ENCODE measurements at places on chromosomes 4 and X.
A peak's percentile ranks its signal among the peaks of the same experiment; 100 is the strongest.

- peaks cover 31% of the 10 kb centered on the region for H3K4me1 ChIP-seq
- no peak for DNase-seq
- H3K36me3 ChIP-seq = peaks cover 17% of the 10 kb centered on the region
- H3K27ac ChIP-seq = peak overlapping the region; percentile 88
- H3K27me3 ChIP-seq = peaks cover 7% of the 10 kb centered on the region
- H3K4me3 ChIP-seq = peak overlapping the region; percentile 29
These were observed 17.1 kb downstream of the GAK start for GRCh38 chr4:915041-915474.

GRCh38 chr4:147789596-147789995 is 57.7 kb downstream of the ARHGAP10 start:
- H3K4me3 ChIP-seq = no peak overlapping the region
- H3K4me1 ChIP-seq = no peaks in the 10 kb centered on the region
- H3K27me3 ChIP-seq = no peaks in the 10 kb centered on the region
- no peak for DNase-seq
- no peaks in the 10 kb centered on the region for H3K36me3 ChIP-seq

- no peaks in the 10 kb centered on the region for H3K27me3 ChIP-seq
- no peak for DNase-seq
- H3K36me3 ChIP-seq = no peaks in the 10 kb centered on the region
- no peak overlapping the region for H3K27ac ChIP-seq
- no peak overlapping the region for H3K4me3 ChIP-seq
- no peaks in the 10 kb centered on the region for H3K4me1 ChIP-seq
These were observed 110.9 kb upstream of the ENPEP start for GRCh38 chr4:110364911-110365520.

- H3K36me3 ChIP-seq = no peaks in the 10 kb centered on the region
- H3K27me3 ChIP-seq = no peaks in the 10 kb centered on the region
- peaks cover 14% of the 10 kb centered on the region for H3K4me1 ChIP-seq
- no peak overlapping the region for H3K27ac ChIP-seq
These were observed 207.3 kb downstream of the ANKRD50 start for GRCh38 chr4:124505211-124505610.

DNA sequence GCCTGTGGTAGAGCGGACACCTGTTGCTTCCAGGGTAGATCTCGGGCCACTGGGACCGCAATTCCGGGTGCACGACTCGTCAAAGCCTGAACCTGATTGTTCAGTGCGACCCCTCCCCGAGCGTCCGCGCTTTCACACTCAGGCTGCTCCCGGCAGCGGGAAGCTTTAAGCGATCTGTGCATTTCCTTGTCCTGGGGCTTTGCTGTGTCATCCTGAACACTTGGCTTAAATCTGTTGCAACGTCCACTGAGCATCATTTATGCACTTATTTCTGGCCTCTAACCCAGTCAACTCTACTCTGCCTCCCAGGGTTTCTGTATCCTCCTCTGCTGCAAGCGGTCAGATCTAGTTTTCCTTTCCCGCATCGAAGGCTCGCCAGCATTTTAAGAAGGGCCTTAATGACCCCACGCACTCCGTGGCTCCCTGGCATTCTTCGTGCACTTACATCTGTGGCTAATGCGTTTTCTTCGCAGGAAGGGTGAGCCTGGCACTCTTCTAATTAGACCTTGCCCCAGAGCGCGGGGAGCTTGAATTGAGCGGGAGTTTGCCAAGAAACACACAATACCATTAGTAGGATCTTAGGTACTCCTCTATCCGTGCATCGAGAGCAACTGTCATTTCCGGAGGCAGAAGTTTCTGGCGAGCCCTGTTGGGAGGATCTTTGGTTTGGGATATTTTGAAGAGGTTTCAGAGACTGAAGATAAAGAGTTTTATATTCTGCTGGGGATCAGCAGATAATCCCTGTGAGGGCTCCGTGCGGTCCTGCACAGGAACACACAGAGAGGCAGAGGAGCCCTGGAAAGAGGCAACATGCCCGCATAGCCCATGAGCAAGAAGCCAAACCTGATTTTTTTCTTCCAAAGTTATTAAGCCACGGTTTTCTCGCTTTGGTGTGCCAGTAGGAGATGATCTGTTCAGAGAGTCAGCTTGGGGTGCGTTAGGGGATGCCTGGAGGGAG is 654 bp upstream of the DDIT4L start:
- H3K27ac ChIP-seq = no peak overlapping the region
- H3K27me3 ChIP-seq = peaks cover 11% of the 10 kb centered on the region
- peak; percentile 4 for DNase-seq
- peaks cover 15% of the 10 kb centered on the region for H3K4me1 ChIP-seq

DNA sequence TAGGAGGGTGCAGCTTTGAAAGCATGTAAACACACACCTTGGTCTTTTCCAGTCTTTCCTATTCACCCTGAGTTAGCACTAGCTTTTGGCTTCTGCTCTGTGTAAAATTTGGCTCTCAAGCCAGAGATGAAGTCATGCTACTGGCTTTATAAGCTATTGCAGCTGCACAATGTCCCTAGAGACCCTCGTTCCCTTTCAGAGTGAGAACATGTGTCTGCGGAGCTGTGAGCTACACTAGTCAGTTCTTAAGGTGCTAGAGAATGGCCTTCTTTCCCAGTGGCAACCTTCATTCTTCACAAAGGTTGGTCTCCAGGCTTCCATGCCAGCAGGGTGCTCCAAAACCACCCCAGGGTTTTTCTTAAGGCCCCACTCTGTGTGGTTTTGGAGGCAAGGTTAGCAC is 199.1 kb downstream of the SPATA18 start:
- peaks cover 6% of the 10 kb centered on the region for H3K36me3 ChIP-seq
- DNase-seq = no peak
- no peak overlapping the region for H3K4me3 ChIP-seq
- no peak overlapping the region for H3K27ac ChIP-seq

- no peak overlapping the region for H3K27ac ChIP-seq
- peaks cover 12% of the 10 kb centered on the region for H3K27me3 ChIP-seq
- H3K4me1 ChIP-seq = no peaks in the 10 kb centered on the region
- no peak overlapping the region for H3K4me3 ChIP-seq
These were observed 62.6 kb downstream of the SORCS2 start for GRCh38 chr4:7254736-7255487.

GRCh38 chr4:140877781-140878180 is 121.6 kb upstream of the TBC1D9 start:
- H3K27me3 ChIP-seq = no peaks in the 10 kb centered on the region
- DNase-seq = no peak
- H3K4me1 ChIP-seq = no peaks in the 10 kb centered on the region

- H3K27ac ChIP-seq = no peak overlapping the region
- peaks cover 21% of the 10 kb centered on the region for H3K4me1 ChIP-seq
- H3K4me3 ChIP-seq = no peak overlapping the region
These were observed 7.0 kb downstream of the HERC3 start for GRCh38 chr4:88599298-88599697.

DNA sequence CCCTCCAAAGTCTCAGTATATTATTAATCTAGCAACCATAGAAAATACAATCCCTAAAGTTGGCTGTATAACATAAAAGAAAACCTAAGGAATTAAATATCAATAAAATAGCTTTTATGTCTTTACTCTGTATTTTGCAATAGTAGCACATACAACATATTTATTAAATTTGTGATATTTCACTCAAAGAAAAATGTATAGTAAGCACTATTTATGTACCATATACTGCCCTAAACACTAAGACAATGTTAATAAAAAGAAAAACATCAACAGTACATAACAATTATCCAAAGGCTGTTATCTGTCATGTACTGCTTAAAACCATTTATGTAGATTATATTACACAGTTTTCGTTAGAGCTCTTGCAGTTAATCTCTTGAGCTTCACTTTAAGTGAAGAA is 834.5 kb upstream of the INTU start:
- no peaks in the 10 kb centered on the region for H3K27me3 ChIP-seq
- H3K4me3 ChIP-seq = no peak overlapping the region
- no peaks in the 10 kb centered on the region for H3K4me1 ChIP-seq
- no peak overlapping the region for H3K27ac ChIP-seq
- DNase-seq = no peak
- H3K36me3 ChIP-seq = no peaks in the 10 kb centered on the region

GRCh38 chr4:107452717-107453630 is 267.1 kb downstream of the PAPSS1 start:
- DNase-seq = no peak
- peaks cover 3% of the 10 kb centered on the region for H3K4me1 ChIP-seq
- H3K27me3 ChIP-seq = no peaks in the 10 kb centered on the region

GRCh38 chr4:702618-703048 is 3.0 kb upstream of the PCGF3 start:
- H3K27ac ChIP-seq = no peak overlapping the region
- no peak overlapping the region for H3K4me3 ChIP-seq
- no peak for DNase-seq
- H3K36me3 ChIP-seq = no peaks in the 10 kb centered on the region
- peaks cover 4% of the 10 kb centered on the region for H3K27me3 ChIP-seq

Data from endothelial cell (in vitro differentiated cells).